8988T (cell line): ENCODE measurements at places on chromosomes 3 and 15.

DNA sequence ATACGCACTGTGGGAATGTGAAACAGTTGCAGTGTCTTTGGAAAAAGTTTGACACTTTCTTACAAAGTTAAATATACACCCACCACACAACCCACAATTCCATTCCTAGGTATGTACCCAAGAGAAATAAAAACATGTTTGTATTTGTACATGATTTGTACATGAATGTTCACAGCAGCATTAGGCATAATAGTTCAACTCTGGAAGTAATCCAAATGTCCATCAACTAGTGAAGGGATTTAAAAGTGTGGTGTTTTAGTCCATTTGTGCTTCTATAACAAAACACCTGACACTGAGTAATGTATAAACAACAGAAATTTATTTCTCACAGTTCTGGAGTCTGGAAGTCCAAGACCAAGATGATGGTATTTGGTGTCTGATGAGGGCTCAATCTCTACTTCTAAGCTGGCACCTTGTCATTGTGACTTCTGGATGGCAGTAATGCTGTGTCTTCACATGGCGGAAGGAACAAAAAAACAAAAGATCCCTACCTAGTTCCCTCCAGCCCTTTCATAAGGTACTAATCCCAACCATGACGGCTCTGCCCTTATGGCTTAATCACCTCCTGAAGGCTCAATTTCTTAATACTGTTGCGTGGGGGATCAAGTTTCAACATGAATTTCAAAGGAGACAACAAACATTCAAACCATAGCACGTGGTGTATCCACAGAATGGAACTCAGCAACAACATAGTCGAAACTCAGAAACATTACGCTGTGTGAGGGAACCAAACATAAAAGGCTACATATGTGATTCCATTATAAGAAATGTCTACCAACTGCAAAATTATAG lies 120.5 kb downstream of the AQP9 start:
- DNase-seq, result no peak

DNA sequence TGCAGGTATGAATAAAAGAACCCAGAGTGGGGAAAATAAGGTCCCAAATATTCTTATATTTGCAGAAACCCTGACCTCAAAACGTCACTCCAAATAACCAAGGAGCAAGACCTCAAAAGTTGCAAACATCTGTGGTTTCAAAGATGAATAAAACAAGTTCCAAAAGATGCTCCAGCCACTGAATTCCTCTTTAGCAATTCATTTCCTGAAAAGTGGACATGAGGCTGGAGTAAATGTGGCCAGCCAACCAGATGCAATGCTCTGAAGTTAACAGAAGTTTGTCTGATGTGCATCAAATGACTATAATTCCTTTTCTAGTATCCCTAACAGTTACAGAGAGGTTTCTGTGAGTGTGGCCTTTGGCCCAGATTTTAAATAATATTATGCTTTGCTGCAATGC lies 71.2 kb upstream of the WNT5A start:
- DNase-seq, result no peak

GRCh38 chr3:56823984-56824703 lies 22.4 kb upstream of the ARHGEF3 start:
- DNase-seq, result no peak

DNA sequence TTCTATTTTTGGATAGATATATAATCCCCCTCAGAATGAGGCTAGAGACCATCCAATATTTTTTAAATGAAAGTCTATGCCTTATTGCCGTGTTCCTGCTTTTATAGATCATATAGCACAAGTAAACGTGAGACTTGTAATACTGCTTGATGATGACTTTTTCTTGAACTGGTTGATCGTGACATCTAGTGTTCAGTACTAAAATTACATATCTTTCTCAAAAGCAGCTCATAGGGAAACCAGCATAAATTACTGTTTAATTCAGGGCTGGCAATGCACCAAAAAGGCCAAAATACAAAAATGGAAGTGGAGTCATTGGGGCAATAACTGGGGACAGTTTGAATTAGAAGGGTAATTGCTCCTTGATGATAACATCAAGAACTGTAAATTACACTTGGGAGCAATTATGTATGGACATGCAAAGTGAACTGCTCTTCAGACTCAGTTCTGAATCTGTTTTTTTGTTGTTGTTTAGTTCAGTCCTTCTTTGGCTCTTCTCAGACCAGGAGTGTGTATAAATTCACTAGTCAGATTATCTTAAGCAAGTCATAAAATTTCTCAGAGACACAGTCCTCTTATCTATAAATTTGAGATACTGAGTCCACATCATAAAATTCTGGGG lies 325.3 kb downstream of the THSD4 start:
- DNase-seq, result no peak
